ENCODE measurements at places on chromosomes 13 and 19. TPM values are rescaled to one million over a fixed set of nuclear protein-coding genes. Genes with fewer than 3 reads are reported as not detected.

Gene MISP3
- total RNA-seq = not detected

Gene BTBD2
- total RNA-seq = 78.2 TPM

Gene MEIS3
- not detected for total RNA-seq

Gene KLK14
- total RNA-seq = not detected

Gene ZFR2
- not detected for total RNA-seq

Gene GRK1
- not detected for total RNA-seq

Gene ZNF560
- not detected for total RNA-seq

Gene CEACAM4
- total RNA-seq = not detected

Gene LGI4
- not detected for total RNA-seq

Gene EFNA2
- total RNA-seq = 1.1 TPM

Gene RNF225
- total RNA-seq = 0.58 TPM

Gene ZNF492
- not detected for total RNA-seq

Gene KLK15
- total RNA-seq = not detected

Gene LRRC4B
- not detected for total RNA-seq

Gene ALG11
- 31.0 TPM for total RNA-seq

Gene ZNF253
- total RNA-seq = 8.4 TPM

Gene TNNI3
- not detected for total RNA-seq

Gene RNF17
- total RNA-seq = not detected

Gene ZNF296
- 1.8 TPM for total RNA-seq

Gene PCP2
- not detected for total RNA-seq

Gene LMO7
- 21.1 TPM for total RNA-seq

Gene FPR2
- total RNA-seq = not detected

Gene CFAP97D2
- not detected for total RNA-seq

Gene SOX21
- total RNA-seq = not detected

Gene FXYD1
- not detected for total RNA-seq

Gene AMER2
- total RNA-seq = not detected

Gene FAM124A
- 9.9 TPM for total RNA-seq

Gene PROZ
- total RNA-seq = not detected

Gene CACNG7
- 1.3 TPM for total RNA-seq

Gene ZFP36
- total RNA-seq = 12.2 TPM

Gene POLR1G
- total RNA-seq = 19.5 TPM

Gene ZNF763
- 0.48 TPM for total RNA-seq

Gene ZNF284
- 2.7 TPM for total RNA-seq

Gene KHSRP
- 372 TPM for total RNA-seq

Gene RYR1
- not detected for total RNA-seq

Gene IL4I1
- 9.1 TPM for total RNA-seq

Gene ZIC5
- total RNA-seq = not detected

Gene CASP14
- total RNA-seq = not detected

Gene PDE4A
- 10.0 TPM for total RNA-seq

Gene NKPD1
- not detected for total RNA-seq

Gene GPC5
- 1.7 TPM for total RNA-seq

Gene DLL3
- total RNA-seq = 0.55 TPM

Gene NCR1
- not detected for total RNA-seq

Gene ZNF677
- 21.0 TPM for total RNA-seq

Gene SLC10A2
- total RNA-seq = not detected

Gene PNMA8A
- total RNA-seq = 0.16 TPM

Gene EID2B
- 3.9 TPM for total RNA-seq

Gene MAP1S
- total RNA-seq = 166 TPM

Gene NLRP13
- not detected for total RNA-seq

Gene NCCRP1
- total RNA-seq = not detected

Gene FDX2
- total RNA-seq = 22.4 TPM

Gene KLF2
- total RNA-seq = 23.4 TPM
